ENCODE measurements at places on chromosomes 11 and 22.

- peak; percentile 95 for DNase-seq
Observed at GRCh38 chr11:695538-696248, at the start of gene TMEM80. Gene TMEM80 (plus strand): TSS chr11:695816. CDS start chr11:695828, 12 bp downstream.

GRCh38 chr11:22431106-22431505 lies 92.9 kb downstream of the SLC17A6 start:
- no peak for DNase-seq

DNA sequence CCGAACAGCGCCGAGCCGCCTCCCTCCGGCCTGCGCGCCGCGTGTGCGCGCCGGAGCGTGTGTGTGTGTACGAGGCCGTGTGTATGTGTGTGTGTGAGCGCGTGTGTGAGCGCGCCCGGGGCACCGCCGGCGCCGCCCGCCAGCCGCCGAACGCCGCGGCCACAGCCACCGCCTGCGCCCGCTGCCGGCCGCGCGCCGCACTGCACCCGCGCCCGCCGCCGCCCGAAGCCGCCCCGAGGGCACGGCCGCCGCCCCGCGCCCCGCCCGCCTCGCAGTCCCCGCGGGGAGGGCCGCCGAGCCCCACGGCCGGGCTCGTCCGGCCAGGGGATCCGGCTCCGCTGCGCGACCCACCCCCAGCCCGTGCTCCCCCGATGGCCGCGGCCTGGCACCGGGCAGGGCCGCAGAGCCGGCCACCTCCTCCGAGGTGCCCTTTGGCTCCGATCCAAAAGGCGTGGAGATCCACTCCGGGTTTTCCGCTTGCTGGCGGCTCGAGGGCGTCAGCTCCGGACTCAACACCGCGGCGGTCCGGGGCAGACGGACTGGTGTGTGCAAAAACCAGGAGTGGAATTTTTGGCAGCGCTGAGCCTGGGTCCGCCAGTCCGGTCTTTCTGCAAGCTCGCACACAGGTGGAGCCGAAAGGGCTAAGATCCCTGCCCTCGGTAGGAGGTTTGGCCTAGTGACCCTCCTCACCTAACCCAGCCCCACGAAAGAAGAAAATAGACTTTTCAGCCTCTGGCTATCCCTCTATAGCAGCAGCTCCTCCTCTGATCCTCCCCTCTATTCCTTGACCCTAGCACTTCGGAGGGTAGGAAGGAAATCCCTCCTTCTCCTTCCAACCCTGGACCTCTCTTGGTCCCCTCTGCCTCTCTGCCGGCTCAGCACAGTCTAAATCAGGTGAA lies at the start of gene SYT7:
TSS of gene SYT7 (minus strand) at position 47 of the 899 bp plus-strand sequence. CDS start 256 bp downstream, outside the sequence.
- peak; percentile 97 for DNase-seq

DNA sequence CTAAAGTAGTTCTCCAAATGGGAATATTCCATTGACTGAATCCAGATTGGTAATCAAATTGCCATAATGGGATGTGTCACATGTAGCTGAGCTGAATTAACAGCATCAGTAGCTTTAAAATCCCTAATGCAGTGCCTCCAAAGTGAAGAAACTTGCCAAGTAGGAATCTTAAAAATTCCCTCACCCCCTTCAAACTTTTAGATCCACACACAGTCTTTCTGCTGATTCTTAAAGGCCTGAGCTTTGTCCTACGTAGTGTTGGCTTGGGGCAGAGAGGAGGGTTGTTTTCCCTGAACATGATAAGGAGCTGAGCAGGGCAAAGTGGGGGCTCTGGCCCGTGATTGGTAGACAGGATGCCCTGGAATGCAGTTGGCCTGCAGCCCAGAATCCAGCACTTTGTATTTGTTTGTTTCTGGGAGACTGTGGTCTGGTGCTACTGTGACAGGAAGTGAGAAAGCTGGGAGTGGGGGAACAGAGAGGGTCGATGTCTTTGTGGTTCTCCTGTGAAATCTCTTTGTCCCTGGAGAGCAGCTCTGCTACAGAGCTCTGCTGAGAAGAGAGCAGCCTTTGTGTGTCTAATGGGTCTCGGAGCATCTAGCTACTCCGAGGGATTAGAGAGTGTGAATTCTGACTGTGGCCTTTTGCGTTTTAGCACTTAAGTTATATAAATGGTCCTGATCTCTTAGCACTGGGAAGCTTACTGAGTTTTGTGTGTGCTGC lies 16.9 kb downstream of the CTNND1 start:
- DNase-seq: peak; percentile 89

- no peak for DNase-seq
Observed at GRCh38 chr11:114472661-114473060, 33.4 kb downstream of the REXO2 start.

DNA sequence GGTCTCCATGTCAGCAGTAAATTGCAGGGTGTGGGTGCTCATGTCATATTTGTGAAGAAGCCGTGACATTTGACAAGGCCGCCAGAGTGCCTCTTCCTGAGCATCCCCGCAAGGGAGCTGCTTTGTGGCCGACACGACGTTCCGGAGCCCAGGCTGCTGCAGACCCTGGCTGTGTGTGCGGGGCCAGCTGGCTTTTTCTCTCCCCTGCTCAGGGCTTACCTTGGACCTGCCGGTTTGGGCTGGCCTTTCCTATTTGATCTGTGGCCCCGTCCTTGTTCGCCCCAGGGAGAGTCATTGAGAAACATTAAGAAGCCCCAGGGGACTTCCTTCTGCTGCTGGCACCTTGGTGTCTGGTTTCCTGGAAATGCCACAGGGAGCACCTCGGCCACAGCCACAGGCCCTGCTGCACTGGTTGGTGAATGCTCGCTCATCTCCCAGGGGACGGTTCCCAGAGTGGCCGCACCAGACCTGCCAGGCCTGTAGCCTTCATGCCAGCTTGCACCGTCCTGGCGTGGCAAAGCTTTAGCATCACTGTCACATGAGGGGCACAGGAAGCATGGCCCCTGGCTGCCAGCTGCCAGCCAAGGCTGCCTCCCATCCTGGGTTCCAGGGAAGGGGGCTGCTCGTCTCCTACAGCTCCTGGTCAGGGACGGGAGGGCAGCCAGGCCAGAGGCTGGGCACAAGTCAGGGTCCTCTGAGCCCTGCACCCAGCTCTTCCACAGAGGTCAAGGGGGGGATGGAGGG lies 5.4 kb downstream of the GRK2 start:
- no peak for DNase-seq

- no peak for DNase-seq
Observed at GRCh38 chr22:24419475-24419850, 7.9 kb upstream of the ADORA2A start.

- peak; percentile 32 for DNase-seq
Observed at GRCh38 chr11:34890812-34891211, 25.4 kb downstream of the APIP start.

- no peak for DNase-seq
Observed at GRCh38 chr22:32306561-32306960, 51.1 kb upstream of the RFPL3 start.

DNA sequence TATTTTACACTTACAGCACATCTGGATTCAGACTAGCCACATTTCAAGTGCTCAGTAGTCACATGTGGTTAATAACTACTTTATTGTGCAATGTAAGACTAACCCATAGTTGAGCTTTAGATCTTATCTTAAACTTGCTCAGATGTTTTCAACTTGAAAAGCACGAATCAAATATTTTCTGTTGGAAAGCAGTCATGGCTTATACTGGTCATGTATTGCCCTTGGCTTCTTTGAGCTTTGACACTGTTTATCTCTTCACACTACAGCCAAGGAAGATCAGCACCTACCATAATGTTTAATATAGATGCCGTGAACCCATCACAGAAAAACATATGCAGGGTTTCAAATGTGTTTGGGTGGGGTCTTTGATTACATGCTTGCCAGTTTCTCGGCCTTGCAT lies 4.4 kb downstream of the RBX1 start:
- DNase-seq: peak; percentile 54

DNA sequence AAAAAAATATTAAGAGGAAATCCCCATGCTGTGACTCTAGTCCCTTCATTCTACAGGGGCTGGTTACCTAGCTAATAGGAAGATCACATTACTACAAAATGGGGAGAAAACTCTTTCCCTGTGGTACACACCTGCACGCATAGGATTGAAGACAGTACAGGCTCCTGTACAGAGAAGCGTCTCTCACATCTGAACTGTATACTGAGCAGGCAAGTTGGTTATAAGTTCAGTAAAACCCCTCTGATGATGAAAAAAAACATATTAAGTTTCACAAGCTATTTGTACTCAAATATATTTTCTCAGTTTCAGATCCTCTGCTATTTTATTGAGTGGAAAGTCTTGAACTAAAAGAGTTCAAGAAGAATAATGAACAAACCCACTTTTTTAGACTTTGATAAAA lies 156.9 kb upstream of the HSD17B12 start:
- DNase-seq: no peak

GRCh38 chr11:13229711-13230318 lies 47.8 kb upstream of the BMAL1 start:
- DNase-seq: peak; percentile 33

DNA sequence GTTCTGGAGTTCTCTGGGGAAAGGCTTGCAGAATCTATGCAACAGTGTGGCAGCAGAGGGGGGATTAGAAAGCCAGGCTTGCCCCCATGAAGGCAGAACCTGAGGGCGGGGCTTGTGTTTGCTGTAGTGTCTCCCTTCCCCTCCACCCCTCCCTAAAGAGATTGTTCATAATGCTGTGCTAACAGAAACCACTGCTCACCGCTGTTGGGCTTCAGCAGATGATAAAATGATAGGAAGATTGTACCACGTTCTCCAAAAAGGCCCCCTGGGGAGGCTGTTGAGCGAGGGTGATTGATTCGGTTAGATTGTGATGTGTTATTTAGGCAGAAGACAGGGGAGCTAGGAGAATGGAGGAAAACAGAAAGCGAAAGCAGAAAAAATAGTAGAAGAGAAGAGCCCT lies 215.2 kb upstream of the NCAM1 start:
- DNase-seq: no peak

DNA sequence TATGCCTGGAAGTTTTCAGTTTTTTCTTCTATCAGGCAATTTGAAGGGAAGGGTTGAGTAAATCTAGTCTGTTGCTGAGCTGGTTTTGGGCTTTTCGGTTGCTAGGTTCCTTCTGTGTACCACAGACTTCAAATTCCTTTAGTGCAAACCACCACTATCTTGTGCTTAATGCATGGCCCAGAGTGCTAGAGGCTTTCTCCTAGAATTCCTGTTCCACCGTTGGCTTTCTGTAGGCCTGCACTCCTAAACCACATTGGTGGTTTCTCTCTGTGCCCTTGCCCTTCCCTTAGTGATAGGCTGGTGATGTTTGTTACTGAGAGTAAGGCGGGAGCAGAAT lies 47.1 kb upstream of the CTSC start:
- no peak for DNase-seq

- DNase-seq: no peak
Observed at GRCh38 chr11:62017878-62018655, 50.6 kb upstream of the FTH1 start.

GRCh38 chr11:111573821-111574249 lies 28.4 kb upstream of the SIK2 start:
- no peak for DNase-seq

GRCh38 chr11:57057561-57057960 lies 68.8 kb downstream of the OR5AK2 start:
- DNase-seq: no peak

- no peak for DNase-seq
Observed at GRCh38 chr11:94801866-94802460, 33.8 kb downstream of the AMOTL1 start.

GRCh38 chr11:95152876-95153856 lies 63.5 kb downstream of the ENDOD1 start:
- no peak for DNase-seq

DNA sequence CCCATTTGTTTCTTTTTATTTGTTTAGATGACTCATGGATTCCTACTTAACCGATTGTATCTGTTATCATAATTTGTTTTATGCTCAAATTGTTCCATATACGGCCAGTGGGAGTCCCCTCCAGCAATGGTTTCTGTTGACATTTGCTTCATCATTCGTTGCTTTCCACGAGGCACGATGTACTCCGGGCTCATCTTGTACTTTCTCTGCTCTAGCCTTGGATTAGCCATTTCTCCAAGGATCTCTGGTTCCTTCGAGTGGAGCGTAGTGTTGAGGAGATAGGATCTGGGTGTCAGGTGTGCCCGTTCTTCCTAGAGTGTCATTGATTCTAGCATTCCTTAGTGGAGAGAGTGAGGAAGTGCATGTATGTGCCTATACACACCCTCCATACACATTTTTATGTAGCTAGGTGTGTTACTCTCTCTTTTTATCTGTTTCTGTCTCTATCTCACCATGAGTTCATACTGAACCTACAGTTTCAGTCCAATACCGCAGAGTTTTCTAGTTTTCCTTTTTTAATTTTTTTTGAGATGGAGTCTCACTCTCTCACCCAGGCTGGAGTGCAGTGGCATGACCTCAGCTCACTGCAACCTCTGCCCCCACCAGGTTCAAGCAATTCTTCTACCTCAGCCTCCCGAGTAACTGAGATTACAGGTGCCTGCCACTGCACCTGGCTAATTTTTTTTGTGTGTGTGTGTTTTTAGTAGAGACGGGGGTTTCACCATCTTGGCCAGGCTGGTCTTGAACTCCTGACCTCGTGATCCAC lies 31.4 kb downstream of the TECTA start:
- DNase-seq: no peak

- peak; percentile 68 for DNase-seq
Observed at GRCh38 chr11:46554213-46555147, 39.3 kb downstream of the AMBRA1 start.

- no peak for DNase-seq
Observed at GRCh38 chr11:13249992-13250391, 27.6 kb upstream of the BMAL1 start.

DNA sequence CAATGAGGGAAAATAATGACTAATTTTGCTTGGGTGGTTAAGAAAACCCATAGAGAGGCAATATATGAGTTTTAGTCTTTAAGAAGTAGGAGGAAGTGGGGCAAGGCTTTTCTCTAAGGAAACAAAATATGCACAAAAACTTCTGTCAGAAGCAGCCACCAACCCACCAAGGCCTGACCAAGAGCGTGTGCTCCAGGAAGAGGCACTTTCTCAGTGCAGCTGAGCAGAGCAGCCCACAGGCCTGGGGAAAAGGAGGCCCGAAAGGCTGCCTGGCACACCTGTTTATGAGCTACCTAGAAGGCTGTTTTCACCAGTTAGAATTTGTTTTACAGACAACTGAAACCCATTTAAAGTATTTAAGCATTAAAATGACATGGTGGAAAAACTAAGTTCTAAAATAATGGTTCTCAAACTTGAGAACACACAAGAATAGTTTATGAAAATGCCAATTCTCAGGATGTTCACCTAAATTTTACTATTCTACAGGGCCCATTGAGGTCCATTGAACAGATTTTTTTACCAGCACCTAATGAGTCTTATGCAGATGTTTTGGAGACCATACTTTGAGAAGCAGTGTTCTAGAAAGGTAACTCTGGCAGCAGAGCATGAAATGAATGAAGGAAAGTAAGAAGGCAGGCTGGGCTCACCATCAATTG lies 160.5 kb upstream of the DDI1 start:
- no peak for DNase-seq

DNA sequence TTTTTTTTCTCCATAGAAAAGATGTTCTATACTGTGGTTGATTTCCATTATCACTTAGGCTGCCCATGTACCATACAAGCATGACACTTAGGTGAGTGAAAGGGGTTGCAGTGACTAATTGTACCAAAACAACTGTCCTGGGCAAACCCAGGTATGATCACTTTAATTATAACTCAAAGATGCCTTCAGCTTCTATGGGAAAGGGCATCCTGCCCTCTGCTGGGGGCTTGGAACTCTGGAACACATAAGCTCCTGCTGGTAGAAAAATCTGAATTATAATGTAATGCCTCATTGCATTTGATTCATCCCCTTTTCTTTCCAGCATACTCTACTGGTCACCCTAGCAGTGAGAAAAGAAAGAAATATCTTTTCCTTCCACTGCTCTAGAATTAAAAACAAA lies 206.3 kb downstream of the DDX10 start:
- peak; percentile 31 for DNase-seq
